Amygdala (tissue), 56 donors: ENCODE measurements at places on chromosomes 12 and 14.

DNA sequence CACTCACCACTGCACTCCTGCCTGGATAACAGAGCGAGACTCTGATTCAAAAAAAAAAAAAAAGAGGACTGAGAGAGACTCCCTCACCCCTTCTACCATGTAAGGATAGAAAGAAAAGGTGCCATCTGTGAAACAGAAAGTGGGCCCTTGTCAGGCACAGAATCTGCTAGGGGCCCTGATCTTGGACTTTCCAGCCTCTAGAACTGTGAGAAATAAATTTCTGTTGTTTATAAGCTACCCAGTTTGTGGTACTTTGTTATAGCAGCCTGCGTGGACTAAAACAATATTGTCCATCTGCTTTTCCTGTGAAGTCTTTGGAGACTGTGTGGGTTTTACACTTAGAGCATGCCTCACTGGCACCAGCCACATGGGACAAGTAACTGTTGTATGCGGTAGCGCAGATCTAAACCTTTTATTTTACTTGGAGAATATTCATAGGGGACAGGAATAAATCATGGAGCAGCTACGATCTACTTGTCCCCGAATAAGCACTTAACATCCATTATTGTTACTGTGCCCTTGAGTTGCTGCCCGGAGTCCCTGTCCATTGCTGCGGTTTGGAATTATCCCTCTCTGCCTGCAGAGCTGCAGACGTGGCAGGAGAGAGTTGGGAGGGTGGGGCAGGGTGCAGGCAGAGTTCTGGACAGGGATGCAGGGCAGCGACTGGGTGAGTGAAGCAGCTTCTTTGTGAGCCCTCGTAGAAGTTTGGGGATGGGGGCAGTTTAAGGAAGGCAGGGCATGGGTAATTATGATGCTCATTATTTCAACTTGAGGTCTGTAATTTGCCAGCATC is 52.4 kb upstream of the STON2 start:
- DNase-seq = no peak

- peak; percentile 18 for DNase-seq
These were observed 18.9 kb upstream of the CD27 start for GRCh38 chr12:6425590-6426531.

DNA sequence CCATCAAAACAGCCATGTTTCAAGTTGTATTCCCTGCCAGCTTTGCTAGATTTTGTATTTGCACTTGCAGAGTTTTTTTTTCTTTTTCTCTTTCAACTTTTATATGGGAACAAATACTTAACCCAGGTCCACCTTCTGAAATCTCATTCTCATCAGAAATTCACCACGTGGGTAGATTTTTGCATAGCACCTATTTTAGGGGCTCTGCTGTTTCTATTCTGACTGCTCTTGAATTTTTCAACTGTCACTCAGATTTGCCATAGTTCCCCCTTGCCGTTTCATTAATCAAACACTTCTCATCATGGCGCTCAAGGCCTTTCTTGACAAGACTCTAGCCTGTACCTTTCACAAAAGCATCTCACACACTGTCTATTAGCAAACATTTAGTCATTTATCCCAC is 767.2 kb downstream of the VRK1 start:
- DNase-seq = no peak

GRCh38 chr12:75960086-75960910 is 71.3 kb downstream of the PHLDA1 start:
- no peak for DNase-seq

- no peak for DNase-seq
These were observed 43.4 kb upstream of the CFAP54 start for GRCh38 chr12:96445691-96446583.

DNA sequence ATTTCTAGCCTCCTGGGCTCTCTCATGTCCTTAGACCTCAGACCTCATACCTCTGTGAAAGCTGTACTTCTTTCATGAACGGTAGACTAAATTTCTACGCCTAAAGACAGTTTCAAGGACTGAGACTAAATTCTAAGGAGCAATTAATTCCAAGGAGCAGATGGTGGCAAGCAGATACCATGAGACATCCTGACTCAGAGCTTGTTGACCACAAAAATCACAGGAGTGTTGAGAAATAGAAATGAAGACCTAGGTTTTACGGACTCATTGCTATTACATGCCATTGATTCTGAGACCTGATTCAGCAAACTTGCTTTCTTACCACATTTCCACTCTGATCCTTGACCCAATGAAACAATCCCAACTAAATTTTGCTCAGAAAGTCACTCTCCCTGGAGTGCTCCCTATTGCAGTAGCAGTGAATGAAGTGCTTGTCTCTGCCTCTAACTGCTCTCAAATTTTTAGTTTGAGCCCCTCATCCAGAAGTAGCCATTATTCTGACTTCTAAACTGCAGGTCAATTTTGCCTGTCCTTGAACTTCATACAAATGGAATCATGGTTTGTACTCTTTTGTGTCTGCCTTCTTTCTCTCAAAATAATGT is 52.0 kb downstream of the PEX5 start:
- DNase-seq = no peak

- no peak for DNase-seq
These were observed 57.6 kb upstream of the BEGAIN start for GRCh38 chr14:100644784-100645183.

GRCh38 chr14:76647697-76648298 is 113.5 kb upstream of the VASH1 start:
- no peak for DNase-seq

DNA sequence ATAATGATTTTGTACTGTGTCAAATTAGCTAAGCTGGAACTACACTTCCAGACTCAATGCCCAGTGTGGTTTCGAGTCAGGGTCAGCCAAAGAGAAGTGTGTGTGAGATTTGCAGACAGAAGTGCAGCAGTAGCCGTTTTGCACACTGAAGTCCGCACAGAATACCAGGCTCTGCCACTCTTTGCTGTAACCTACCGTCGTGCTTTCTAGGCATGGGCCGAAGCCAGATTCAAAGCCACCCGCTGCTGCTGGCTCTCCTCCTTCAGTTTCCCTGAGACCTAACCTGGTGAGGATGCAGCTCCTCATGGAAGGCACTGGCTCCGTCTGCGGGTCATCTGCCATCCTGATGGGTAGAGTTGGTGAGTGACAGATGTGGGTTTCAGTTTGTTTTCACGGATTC is 48.8 kb downstream of the LRTM2 start:
- no peak for DNase-seq

- DNase-seq = no peak
These were observed 13.9 kb downstream of the ZDHHC17 start for GRCh38 chr12:76777765-76778216.

DNA sequence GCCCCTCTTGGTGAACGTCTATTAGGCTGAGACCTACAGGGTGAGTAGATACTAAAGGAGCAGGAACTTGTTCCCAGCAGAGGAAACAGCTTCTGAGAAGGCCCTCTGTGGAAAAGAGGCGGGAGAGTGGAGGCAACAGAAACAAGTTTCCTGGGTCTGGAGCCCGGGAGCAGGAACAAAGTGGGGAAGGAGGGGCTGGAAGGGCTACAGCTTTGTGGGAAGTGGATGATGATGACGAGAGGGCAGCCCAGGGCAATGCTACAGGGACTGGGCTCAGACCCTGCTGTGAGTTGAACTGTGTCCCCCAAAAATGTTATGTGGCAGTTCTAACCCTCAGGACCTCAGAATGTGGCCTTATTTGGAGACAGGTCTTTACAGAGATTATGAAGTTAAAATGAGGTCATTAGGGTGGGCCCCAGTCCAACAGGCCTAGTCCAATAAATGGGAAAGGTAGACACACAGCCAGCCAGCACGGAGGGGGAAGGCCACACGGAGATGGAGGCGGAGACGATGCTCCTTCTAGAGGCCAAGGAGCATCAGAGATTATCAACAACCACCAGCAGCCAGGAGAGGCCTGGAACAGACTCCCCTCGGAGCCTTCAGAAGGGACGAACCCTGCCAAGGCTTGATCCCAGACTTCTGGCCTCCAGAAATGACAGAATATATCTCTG is 14.3 kb downstream of the CAMKK2 start:
- no peak for DNase-seq

DNA sequence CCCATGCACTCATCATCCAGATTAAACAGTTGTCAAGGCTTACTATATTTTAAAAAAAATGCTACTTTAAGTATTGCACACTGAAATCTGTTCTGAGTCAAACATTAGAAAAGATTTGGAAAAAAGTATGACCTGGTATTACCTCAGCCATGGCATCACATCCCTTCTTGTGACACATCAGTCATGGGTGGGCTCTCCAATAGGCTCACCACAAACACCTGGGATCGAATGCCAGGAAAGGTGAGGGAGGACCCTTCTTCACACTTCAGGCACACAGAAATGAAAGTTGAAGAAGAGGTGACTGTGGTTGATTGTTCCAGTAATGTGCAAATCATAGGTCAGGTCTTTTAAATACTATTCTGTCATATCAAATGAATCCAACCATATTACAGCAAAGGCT is 36.6 kb upstream of the GZMB start:
- DNase-seq = no peak
